Mucosa of descending colon (tissue), 3 donors: ENCODE measurements at places on chromosomes 12 and 14.
A peak's percentile ranks its signal among the peaks of the same experiment; 100 is the strongest.

DNA sequence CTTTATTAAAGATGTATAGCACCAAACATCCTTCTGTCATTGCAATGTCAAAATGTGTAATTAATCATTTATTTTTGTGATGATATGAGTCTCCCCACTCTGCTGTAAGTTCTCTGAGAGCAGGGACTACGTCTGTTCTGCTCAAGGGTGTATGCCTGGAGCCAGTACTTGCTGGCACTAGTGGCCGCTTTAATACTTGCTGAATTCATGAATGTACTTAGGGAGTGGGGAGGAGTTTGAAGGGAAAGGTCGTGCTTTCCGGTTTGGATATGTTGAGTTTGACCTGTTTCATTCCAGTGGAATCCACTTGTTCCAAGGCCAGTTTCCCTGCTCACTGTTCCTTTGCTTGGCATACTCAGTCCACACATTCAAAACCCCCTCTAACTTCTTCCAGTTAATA, 1.9 kb upstream of the DCAF5 start:
- DNase-seq = no peak

DNA sequence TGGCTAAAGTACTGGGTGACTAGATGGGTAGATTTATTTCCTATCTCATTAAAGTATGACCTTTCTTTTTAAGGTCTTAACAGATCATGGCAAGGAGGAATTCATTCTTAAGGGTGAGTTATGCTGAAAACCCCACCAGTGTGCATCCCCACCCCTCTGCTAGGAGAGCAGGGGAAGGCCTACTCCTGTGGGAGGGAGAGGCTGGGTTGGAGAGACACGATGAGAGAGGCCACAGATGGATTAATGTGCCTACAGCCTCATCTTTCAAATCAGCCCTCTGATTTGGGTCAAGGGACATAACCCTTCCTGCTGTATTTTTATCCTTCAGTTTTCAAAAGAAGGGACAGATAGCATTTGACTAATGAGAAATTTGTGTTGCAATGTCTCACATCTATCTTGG, 185.5 kb downstream of the SSPN start:
- no peak for DNase-seq

- no peak for DNase-seq
These were observed 353.6 kb downstream of the MED13L start for GRCh38 chr12:115923851-115924250.

DNA sequence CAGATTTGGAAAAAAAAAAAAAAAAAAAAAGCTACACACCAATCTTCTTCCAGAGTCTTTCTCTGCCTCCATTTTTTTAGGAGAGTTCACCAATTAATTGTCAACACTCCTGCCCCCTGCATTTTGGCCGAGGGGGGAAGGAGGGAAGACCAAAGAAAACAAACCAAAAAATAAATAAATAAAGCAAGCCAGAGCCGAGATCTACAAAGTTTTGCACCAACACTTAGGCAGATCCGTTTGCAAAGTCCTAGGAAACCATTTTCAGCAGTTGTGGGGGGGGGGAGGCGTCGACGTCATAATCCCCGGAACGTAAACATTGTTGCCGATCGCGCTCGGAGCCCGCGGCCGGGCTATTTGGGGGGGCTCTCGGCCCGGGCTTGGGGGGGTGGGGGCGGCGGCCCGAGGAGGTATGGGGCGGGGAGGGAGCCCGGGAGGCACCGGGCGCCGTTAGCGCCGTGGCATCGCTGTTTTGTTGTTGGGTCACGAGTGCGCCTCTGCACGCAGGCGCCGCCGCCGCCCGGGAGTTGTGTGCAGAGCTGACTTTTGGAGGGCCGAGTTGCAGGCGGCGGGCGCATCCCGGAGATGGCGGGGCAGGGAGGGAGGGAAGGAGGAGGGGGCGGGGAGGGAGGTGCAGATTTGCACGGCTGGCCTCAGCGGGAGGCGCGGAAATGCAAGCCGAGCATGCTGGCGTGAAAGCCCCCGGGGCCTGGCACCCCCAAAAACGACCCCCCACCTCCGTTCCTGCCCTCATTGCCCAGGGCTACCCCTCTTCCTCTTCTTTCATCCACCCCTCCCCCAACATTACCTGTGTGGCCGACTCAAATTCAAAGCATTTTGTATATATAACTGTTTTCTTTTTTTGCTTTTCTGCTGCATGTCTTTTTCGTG, 598 bp downstream of the KDM2B start:
- DNase-seq = peak; percentile 87

DNA sequence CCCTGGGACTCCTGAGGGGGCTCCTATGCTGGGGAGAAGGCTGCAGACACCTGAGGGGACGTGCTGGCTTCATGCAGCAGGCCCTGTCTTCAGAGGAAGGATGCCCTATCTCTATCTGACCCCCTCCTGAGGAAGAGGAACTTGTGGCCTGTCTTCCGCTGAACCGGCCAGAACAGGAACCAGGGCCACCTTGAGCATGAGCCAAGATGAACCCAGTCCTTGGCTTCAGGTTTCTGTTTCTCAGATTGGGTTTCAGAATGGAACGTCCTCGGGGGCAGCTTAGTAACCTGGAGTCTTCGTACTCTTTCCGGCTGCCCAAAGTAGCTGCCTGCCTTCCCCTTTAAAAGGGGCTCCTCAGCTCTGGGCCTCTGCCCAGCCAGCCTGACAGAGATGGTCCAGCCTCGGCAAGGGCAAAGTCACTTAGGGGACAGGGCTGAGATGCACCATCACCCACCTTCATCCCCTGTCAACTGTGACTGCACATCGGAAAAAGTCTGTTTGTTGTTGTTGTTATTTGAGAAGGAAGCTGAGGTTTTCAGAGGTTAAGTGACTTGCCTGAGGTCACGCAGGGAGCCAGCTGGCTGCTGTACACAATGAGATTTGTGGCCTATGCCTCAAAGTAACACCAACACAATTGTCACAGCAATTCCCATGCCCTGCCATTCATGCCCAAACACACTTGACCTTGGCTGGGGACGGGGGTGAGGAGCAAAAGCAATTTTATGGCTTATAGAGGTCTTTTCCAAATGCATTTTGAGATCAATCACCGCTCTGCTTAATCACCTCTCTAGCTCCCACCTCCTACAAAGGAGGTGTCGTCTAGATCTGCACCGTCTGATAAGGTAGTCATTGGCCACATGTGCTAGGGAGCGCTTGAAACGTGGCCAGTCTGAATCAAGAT, 13.4 kb downstream of the ASB2 start:
- DNase-seq = peak; percentile 50

GRCh38 chr12:114444422-114445279, 38.7 kb upstream of the TBX5 start:
- DNase-seq = no peak

GRCh38 chr12:26032719-26033241, 74.3 kb downstream of the RASSF8 start:
- DNase-seq = no peak

GRCh38 chr14:76261371-76261811, 109.7 kb downstream of the GPATCH2L start:
- no peak for DNase-seq
